Suppressor macrophage (primary cell): ENCODE measurements at places on chromosomes 16 and 17.

GRCh38 chr16:68227183-68227793 is 8.6 kb downstream of the ESRP2 start:
- DNase-seq = no peak

GRCh38 chr17:50063561-50064252 is 7.8 kb downstream of the ITGA3 start:
- peak; percentile 35 for DNase-seq

- DNase-seq = no peak
Observed at GRCh38 chr16:89143201-89143741, 28.3 kb upstream of the CDH15 start.

GRCh38 chr17:31067691-31068184 is 27.0 kb upstream of the NF1 start:
- DNase-seq = peak; percentile 35

- DNase-seq = no peak
Observed at GRCh38 chr17:2204393-2204792, 99.2 kb downstream of the SMG6 start.

DNA sequence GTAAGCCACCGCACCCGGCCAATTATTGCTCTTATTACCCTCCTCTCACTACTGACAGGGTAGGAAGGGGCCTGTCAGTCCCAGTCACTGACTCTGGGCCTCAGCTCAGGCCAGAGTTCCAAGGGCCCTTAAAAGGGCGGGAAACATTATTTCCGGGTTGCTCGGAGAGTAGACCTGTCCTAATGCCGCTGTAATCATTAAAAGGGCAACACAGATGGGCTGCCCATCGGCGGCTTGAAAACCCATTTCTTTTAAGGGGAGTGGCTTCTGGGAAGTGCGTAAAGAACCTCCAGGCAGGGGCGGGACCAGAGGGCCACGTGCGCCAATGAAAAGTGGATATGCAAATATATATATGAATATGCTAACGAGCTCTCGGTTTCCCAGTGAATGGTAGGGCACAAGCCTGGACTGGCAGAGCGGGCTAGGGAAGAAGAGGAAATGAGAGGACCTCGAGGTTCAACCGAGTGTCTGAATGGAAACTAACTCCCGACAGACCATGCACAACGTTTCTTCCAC is 26.6 kb downstream of the PIPOX start:
- peak; percentile 8 for DNase-seq

DNA sequence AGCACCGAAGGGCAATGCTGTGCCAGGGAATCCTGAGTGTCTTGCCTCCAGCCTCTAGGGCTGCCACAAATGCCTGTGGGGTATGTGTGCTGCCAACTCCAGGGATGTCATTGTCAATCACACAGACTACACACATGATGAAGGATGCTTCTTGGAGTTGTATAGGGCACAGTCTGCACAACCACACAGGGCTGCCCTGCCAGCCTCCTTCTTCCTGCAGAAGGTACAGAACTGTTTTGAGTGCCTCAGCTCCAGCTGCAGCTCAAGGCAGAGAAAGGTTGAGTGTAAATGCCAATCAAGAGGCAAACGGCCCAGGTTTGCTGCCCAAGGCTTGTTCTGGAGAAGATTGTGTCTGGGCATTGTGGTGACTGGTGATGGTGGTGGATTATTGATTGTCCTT is 15.6 kb downstream of the SCNN1B start:
- no peak for DNase-seq

DNA sequence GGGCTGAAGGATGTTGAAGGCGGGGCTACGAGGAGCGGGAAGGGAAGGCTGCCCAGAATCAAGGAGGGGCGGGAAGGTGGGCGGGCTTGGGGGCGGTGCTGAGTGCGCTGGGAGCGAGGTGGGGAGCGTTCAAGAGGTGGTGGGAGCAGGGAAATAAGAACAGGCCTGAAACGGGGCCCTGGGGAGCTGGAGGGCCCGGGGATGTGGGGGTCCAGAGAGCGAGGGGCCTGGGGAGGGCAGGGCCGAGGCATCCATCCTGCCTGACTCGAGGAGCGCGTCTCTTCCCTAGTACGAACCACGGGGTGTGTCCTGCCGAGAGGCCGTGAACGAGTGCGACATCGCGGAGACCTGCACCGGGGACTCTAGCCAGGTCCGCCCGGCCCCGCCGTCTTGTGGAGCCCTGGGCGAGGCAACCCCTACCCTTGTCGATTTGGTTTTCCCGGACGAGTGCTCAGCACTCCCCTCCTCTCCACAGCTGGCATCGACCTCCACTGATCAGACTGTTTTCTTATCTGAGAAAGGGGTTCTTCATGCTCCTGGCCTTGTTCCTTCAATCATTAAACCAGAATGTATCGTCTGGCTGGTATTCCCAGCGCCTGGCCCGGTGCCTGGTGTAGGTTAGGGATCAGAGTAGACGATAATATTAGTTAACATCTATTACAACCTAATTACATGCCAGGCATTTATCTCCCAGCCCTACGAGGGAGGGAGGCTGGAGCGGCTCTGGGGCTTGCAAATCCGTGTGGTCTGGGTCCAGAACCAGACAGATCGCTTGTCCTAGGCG is 17.2 kb downstream of the ADAM11 start:
- DNase-seq = no peak
